Stimulated activated CD4-positive, alpha-beta T cell treated with anti-CD3 and anti-CD28 coated beads, Interleukin-2, amount 100 ng/mL, for 24 hours (primary cell): ENCODE measurements at places on chromosomes 6 and 20.

DNA sequence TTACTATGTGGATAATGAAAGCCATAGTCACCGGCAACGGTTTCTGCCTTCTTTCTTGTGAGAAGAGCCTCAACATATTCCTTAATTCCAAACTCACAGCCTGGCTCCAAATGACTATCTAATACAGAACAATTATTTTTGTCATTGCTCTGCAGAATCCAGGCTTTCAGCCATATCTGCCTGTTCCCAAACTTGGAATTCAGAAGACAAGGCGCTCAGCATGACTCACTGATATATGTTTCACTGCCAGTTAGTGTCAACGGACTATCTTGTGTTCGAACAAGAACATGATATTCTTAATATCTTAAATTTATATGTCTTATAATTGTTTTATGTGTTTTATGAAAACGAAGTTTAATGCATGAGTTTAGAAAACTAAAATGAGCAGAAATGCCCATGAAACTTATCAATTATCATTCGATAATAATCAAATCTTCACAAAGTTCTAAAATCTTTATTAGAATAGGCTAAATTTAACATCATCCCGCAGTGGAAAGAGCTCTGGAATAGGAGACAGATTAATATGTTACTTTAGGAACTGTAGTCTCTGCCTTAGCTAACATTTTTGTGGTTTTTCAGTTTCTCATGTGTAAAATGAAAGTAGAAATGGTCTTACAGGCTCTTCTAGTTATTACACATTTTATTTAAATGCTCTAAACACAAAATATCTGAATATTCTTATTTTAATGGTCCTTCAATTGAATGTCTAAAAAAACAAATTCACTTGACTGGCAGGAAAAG lies 669.3 kb upstream of the GJE1 start:
- no peak for DNase-seq

- DNase-seq, result no peak
These were observed 591.3 kb downstream of the HACE1 start for GRCh38 chr6:104268389-104268788.

GRCh38 chr20:2708073-2708415 lies 15.5 kb downstream of the EBF4 start:
- DNase-seq, result peak; percentile 10

GRCh38 chr20:22106308-22106938 lies 401.0 kb downstream of the PAX1 start:
- no peak for DNase-seq

- no peak for DNase-seq
These were observed 50.0 kb downstream of the CNBD2 start for GRCh38 chr20:36018208-36018988.

GRCh38 chr20:50569864-50570836 lies 60.0 kb downstream of the PTPN1 start:
- peak; percentile 53 for DNase-seq

DNA sequence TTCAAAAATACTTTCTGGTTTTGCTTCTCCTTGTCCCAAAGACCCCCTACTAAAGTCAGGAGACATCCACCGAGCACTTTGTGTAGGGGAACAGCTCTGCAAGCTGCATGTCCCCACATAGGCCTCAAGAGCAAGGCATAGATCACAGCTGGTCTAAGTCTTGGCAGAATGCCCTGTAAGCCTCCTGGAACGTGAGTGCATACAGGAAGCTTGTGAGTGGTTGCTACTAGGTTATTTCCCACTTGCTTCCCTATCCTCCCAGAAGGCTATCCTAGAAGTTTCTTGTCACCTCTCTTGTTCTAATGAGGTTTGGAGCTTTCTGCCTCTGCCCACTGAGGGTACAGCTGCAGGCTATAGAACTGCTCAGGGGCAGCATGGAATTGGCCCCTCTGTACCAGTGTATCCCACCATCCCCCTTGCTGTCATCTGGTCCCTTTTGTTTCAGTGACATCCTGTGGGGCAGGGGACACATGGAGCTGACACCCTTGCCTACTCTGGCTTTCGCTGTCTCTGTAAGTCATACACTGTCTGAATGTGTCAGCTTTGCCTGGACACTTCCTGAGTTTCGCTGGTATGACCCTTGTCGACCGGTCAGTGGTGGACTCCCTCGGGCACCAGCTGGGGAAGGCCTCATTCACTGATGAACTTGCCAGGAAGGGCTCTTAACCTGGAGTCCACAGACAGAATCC lies 35.6 kb upstream of the KCNK16 start:
- no peak for DNase-seq

DNA sequence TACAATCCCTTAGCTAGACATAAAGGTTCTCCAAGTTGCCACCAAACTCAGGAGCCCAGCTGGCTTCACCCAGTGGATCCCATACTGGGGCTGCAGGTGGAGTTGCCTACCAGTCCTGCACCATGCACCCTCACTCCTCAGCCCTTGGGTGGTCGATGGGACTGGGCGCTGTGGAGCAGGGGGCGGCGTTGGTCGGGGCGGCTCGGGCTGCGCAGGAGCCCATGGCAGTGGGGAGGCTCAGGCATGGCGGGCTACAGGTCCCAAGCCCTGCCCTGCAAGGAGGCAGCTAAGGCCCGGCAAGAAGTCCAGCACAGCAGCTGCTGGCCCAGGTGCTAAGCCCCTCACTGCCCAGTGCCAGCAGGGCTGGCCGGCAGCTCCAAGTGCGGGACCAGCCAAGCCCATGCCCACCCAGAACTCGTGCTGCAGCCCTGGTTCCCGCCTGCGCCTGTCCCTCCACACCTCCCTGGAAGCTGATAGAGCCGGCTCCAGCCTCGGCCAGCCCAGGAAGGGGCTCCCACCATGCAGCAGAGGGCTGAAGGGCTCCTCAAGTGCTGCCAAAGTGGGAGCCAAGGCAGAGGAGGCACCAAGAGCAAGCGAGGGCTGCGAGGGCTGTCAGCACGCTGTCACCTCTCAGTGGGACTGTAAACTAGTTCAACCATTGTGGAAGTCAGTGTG lies 912.1 kb downstream of the PHF3 start:
- DNase-seq, result no peak

GRCh38 chr6:100979267-100979666 lies 98.1 kb upstream of the ASCC3 start:
- no peak for DNase-seq

DNA sequence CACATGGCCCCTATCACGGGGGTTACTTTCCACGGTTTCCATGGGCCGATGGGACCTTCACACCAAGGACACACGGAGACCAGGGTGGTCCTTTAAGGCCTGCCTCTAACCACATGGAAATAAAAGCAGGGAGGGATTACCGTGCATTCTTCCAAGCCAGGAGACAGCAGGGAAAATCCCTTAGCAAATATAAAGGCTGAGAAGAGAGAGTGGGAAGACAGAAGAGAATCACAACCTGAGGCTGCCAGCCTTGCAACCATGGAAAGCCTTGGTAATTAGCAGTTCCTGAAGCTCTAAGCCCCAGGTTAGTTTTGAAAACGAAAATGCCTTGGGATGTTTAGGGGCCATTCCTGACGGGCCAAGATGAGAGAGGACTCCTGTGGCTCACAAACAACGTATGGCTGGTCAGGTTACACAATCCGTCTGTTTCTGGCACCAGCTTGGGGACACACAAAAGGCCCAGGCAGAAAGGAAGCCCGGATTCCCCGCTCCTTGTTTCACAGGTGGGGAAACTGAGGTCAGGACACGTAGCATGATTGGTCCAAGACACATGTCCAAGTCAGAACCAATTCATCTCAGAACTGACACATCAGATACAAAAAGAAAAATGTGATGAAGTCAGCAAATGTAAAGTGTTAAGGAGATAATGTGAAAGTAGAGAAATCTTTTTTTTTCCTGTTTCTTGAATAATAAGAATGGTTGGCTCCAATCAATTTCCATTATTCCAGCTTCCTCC lies 2.8 kb downstream of the PREX1 start:
- DNase-seq, result no peak

- no peak for DNase-seq
These were observed 216.3 kb upstream of the ECI2 start for GRCh38 chr6:4351520-4352321.

DNA sequence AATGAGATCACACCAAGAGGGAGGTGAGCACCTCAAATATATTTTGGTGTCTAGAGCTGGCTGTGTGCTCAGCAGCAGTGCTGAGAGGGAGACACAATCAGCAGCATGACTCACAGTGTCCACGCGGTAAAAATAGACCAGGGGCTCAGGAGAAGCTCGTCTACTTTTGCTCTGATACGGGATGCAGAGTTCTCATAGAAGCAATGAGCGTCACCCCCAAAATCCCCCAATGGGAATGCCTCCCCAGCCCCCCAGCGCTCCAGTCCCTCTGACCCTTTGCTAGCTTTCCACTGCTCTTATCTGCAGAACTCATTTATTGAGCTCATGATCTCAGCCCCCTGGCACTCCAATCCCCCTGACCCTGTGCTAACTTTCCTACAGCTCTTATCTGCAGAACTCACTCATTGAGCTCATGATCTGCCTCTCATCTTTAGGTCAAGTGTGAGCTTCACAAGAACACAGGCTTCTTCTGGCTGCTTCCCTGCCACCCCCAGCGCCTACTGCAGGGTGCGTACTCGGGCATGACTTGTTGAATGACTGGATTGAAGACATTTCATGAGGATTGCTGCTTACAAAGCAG lies 34.0 kb downstream of the SYNDIG1 start:
- no peak for DNase-seq

DNA sequence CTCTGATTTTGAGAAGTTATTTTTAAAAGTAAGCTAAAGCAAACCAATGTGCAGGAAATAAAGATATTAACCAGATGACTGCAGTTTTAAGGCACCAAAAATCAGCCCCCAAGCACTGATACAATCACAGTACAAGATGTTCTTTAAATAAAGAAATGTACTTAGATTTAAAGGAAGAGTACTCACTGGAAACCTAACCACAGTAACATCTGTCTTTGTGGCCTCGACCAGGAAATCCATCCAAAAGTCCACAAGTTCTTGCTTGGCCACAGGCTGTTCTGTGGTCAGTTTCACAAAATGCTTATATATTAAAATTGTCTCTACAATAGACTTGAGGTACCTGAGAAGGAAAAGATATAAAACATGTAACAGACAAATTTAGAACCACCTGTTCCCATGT lies 105.9 kb upstream of the MAP7 start:
- DNase-seq, result no peak
